ENCODE measurements at places on chromosomes 13 and 19.
A peak's percentile ranks its signal among the peaks of the same experiment; 100 is the strongest.

- DNase-seq: no peak
Measured at GRCh38 chr19:16627928-16628182, 149 bp downstream of the MED26 start.

DNA sequence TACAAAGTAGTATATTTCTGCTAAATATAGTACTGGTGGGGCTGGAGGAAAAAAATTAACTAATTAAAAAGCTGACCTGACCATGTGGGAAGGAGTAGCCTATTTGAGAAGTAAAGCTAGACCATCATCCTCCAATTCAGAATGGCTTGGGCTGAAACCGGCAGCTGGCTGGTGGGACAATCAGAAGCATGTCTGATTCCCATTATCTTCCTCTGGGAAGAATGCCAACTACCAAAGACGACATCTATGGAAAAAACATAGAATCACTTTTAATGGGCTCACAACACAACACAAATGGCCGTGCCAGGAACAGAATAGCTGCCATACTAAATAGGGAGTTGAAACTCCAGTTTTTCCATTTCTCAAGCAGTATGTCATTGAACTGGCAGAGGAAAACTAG lies 120.4 kb upstream of the FREM2 start:
- peak; percentile 10 for DNase-seq

DNA sequence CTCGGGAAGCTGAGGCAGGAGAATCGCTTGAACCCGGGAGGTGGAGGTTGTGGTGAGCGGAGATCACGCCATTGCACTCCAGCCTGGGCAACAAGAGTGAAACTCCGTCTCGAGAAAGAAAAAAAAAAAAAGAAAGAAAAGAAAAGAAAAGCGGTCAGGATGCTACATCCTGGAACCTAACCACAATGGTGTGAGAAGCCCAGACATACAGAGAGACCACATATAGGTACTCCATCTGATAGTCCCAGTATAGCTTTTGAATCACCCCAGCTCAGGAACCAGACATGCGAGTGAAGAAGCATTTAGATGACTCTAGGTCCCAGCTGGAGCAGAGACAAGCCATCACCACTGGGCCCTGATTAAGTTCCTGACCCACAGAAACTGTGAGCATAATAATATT lies 3.2 kb downstream of the IFNL1 start:
- no peak for DNase-seq

- peak; percentile 43 for DNase-seq
Measured at GRCh38 chr13:63460462-63461090, 2044.9 kb upstream of the PCDH20 start.

DNA sequence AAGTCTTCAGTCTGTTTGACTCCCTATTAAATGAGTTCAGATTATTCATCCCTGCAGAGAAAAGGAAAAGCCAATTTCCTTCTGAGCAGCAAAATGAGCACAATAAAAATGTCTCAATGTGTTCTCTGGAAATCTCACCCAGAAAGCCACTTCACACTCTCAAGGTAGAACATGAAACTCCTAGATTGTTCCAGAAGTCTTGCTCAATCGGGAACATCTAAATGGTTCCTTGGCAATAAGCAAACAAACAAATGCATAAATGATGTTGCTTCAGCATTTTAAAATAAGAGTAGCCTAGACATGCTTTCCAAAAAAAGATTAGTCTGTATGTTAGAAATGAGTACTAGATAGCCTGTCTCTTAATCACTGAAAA lies 59.7 kb upstream of the TNFRSF19 start:
- no peak for DNase-seq

GRCh38 chr19:19619181-19619848 lies 828 bp upstream of the PBX4 start:
- no peak for DNase-seq

DNA sequence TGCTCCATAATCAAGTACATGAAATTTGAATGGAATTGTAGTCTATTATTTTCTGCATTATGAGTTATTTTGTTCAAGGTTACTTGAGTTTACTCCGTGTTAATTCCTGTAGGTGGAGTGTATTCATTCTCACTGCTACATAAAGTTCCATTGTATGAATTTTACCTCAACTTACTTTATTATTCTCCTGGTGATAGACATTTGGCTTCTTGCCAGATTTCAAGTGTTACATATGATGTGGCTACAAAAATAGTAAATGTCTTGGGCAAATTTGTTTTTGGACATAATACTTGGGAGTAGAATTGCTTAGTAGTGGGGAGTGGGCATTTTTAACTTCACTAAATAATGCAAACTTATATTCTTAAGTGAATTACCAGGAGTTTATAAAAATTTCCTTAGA lies 328.9 kb downstream of the SHISA2 start:
- no peak for DNase-seq

GRCh38 chr19:7063764-7064418 lies 5.4 kb upstream of the MBD3L3 start:
- DNase-seq: no peak

DNA sequence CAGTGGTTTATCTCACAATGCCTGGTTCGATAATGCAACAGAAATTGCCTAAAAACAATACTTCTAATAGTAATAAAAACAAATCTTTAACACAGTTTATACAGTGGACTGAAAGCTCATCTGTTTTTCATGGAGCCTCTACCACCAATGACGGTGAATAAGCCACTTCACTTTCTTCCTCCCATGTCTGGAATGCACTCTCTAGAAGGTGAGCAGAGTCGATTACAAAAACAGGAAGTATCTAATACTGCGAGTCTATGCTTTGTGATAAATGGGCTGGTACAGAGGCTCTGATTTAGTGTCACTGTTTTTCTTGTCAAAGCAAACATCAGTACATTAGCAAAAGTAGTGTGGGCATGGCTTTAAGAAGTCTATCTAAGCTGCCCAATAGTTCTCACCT lies 1348.6 kb upstream of the SLC10A2 start:
- DNase-seq: no peak

DNA sequence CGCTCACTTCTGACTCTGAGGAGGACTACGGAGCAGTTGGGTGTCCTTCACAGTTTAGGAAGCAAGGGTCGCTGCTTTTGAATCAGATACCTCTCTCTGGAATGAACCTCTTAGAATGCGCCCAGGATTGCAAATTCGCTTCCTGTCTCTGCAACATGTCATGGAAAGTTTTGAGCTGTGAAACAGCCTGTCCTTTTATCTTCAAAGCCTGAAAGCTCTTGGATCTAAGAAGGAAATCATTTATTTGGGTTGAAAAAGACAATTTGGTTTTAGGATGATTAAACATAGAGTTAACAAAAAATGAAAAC lies 134.1 kb downstream of the KATNAL1 start:
- no peak for DNase-seq

DNA sequence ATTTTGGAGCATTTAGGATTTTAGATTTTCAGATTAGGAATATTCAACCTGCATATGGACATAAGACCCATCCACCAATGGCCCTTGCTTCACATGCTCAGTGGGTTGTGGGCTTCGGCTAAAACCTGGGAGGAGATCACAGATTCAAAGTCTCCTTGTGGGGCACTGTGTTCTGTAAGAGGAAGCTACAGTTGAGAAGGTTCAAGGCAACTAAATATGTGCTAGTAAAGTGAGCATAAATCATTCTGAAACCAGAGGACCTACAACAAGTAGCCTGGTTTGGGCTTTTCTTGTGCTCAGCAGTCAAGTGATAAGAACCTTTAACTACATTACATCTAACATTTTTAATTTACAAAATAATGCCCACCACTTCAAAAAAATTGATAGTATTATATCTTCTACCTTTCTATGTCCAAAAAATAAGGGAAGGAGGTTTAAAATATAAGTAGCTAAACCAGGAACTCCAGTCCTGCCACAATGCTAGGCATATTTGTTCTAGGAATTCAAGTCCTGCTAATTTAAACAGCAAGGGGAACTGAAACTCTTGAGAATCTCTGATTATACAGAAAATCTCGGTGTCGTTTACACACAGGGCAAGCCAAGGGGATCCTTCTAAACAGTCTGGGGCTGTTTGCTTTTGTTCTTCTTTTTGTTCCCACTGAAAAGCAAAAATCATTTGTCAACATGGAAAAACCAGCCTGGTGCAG lies 36.6 kb downstream of the FOXO1 start:
- no peak for DNase-seq

DNA sequence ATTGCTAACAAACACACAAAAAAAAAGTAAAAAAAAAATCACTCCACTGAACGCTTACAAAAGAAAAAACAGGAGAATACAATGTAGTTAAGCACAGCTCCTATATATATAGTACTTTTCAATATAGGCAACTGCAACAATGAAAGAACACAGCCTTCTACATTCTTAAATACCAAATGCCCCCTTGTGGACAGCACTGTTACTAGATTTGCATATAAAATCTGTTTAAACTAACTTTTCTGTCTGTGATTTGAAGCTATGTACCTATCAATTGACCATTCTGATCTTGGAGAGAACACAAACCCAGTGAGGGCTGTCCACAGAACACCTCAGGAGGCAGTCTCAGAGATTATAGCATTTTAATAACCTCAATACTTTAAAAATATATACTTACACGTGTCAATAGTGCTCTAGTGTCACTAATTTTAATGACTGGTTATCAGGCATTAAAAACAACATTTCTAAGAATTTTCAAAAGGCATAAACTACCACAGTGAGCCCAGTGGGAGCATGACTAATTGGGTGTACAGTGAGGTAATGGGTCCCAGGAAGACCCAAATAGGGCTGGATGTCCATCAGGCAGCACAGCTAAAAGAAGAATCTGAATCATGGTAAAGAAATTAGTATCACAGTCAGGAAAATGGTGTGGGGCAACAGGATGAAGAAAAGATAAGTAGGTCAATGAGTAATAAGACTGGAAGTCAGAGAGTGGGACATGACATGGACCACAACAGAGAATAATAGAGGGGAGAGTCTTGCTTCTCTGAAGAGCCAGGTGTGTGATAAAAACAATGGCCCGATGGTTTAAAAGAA lies 22.2 kb downstream of the CCDC169 start:
- DNase-seq: peak; percentile 80

GRCh38 chr19:40213251-40213829 lies 4.8 kb downstream of the TTC9B start:
- DNase-seq: no peak

DNA sequence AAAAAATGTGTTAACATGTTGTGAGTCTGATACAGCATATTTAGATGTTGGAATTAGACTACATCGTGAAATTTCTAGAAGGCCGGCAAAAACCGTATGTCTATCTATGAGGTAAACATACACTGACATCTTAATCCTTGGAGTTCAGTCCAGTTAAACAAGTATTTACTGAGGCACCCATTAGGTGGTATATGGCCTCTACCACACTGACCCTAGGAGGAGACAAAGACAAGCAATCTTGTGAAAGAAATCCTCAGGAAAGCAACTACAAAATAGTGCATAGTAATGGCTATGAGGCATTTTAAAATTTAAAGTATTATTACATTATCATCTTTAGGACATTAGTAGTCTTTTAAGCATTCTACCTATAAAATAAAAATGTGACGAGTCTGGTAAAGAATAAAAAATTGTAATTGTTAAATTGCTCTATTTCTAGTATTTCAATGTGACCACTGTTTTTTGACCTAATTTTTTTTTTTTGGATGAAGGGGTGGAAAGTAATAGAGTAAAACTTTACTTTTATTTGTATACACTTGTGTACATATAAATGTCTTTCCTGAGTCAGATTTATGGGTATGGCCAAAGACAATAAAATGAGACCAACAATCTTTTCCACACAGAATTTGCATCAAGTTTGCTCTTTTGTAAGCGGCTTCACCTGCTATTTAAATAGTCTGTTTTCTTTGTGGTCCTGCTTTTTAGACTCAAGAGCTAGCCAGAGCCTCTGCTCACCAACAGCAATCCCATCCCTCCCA lies 50.5 kb downstream of the KATNAL1 start:
- peak; percentile 20 for DNase-seq

DNA sequence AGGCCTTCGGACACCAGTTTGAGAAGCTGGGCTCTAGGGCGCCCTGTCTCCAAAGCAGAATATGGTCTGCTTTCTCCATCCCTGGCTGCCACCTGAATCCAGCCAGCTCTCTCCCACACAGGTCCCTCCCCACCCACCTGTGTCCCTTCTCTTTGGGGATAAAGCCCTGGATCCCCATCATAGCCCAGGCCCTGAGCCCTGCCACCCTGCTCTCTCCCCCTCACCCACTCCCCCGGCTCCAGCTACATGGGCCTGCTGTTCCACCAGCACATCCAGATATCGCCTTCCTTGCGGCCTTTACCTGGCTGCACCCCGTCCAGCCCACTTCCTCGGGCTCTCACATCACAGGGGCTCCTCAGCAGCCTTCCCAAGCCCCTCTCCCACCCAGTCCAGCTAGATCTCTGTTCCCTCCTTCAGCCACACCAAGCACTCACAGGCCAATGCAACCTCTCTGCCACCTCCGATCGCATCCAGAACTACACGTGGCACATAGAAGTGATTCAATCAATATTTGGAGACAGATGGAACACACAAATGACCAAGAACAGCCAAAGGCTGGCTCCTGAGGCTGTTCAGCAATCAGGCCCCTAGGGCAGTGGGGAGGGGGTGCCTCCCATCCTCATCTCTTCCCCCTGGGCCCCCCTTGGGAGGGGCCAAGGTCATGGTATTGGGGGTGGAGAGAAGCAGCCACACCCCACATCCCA lies 7.6 kb downstream of the AKT2 start:
- DNase-seq: no peak

DNA sequence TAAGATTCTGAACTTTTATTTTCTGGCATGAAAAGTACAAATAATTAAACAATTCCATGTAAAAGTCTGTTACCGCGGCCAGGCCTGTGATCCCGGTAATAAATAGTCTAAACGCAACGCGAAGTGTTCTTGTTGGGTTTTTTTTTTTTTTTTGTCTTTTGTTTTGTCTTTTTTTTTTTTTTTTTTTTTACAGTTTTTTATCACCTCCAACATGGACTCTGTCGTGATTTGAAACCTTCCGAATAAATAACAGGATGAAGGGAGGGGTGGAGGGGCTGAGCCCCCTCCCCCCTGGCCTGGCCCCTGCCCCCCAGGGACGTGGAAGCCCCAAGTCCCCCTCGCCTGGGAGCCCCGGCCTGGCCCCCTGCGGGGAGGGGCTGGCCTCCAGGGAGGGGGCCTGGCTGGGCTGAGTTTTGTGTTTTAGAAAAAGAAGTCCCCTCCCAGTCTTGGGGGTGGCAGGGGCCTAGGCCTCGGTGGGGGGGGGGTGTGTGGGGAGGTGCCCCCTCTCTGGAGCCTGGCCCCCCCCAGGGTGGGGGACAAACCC lies 16.0 kb downstream of the PRKCSH start:
- DNase-seq: no peak

GRCh38 chr19:42422901-42423461 lies 4.2 kb downstream of the LIPE start:
- DNase-seq: no peak

GRCh38 chr13:112078879-112079531 lies 12.1 kb downstream of the SOX1 start:
- no peak for DNase-seq

DNA sequence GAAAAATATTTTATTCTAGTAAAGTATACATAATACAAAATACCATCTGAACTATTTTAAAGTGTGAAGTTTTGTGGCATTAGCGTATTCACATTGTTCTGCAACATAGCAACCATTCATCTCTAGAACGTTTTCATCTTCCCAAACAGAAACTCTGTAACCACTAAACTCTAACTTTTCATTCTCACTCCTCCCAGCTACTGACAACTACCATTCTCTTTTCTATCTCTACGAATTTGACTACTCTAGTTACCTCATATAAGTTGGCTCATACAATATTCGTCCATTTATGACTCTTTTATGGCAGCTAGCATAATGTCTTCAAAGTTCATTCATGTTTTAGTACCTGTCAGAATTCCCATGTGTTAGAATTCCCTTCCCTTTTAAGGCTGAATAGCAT lies 150.5 kb upstream of the MIR17HG start:
- no peak for DNase-seq
